ENCODE measurements at places on chromosomes 16 and 17.
A peak's percentile ranks its signal among the peaks of the same experiment; 100 is the strongest.

DNA sequence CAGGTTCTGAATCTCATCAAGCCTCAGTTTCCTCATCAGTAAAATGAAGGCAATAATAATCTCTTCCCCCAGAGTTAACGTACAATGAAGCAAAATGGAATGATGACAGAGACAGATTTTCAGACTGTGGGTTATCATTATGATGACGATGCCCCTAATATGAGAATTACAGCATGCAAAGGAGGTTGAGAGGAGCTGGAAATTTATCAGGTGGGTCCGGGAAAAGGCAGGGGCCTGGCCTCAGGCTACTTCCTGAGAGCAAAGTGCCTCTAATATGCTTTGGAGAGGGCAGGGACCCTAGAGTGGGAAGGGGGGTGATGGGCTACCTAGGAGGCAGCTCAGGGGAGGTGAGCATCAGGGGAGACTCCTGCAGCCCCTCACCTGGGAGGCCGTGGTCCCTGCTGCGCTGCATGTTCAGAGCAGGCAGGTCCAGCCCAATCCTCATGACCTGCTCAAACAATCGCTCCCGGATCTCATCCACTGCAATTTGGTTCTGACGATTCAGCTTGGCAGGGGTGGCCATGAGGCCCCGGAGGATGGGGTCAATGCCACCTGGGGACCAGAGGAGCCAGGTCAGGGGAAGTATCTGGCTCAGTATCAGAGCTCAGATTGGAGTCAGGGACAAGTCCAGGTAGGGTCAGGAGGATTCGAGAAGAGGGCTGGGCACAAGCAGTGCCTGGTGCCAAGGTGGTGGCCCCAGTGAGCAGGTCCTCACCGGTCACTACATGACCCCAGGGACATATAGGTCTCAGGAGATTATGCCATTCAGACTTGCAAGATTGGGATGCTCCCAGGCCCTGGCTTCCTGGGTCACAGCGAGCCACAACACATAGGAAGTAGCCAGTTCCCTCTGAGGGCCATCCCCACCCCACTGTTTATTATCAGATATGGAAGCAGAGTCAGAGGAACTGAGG lies 8.1 kb downstream of the MPO start:
- DNase-seq, result no peak

DNA sequence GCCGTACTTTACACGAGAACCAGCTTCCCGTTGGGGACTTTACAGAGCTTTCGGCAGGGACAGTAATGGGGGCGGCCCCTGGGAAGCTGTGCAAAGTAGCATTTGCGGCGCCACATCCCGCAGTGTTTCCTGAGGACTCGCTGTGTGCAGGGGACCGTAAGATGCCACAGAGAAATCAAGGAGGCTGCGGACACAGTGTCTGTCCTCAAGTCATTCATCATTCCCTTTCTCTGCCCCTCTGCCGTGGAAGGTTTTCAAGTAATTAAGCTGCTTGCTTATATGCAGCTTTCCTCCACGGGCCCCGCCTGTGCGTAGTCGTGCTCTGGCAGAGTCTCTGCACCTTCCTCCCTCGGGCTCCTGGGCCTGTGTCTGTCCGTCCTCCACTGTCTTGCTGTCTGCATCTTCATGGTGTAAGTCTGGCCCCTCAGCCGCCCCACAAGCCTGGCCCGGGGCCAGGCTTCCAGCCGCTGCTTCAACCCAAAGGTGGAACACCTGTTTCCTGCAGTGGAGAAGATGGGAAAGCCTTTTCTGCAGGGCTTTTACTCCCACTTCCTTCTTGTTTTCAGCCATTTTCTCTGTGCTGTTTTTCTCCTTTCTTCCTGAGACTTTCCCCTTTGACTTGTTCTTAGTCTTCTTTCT lies 216.9 kb upstream of the CHMP6 start:
- DNase-seq, result no peak

DNA sequence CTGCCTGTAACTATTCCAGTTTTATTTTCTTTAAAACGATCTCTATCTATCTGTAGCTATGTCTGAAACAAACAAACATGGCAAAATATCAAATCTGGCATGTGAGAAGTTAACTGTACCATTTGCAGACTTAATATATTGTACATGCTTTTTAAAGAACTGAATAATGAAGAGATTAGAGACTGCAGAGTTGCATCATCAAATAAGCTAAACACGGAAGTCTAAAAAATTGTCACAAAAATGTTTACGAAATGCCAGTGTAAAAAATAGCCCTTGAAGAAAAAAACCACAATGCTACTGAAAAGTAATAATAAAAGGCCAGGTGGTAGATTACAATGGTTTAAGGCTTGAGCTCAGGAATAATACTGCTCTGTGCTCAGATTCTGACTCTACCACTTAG lies 43.1 kb downstream of the HS3ST3A1 start:
- DNase-seq, result no peak

GRCh38 chr16:28003923-28004322 lies 59.6 kb downstream of the GSG1L start:
- DNase-seq, result no peak

DNA sequence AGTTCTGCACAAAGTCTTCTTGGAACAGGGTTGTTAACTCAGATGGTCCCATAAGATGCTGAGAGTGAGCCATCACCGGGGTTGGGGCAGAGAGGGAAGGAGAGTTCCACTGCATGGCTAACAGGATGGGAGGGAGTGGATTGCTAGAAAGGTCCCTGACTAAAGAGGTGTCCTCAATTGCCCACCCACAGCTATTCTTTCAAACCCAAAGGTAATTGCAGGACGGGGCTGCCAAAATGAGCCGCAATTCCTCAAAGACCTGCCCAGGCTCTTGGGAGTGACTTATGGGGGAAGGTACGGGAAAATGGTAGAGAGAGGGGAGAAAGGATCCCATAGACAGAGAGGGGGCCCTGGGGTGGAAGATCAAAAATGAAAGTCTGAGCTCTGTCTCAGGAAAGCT lies 60.4 kb downstream of the DYNLRB2 start:
- DNase-seq, result no peak

- no peak for DNase-seq
Measured at GRCh38 chr16:84579936-84580335, 37.9 kb downstream of the COTL1 start.

DNA sequence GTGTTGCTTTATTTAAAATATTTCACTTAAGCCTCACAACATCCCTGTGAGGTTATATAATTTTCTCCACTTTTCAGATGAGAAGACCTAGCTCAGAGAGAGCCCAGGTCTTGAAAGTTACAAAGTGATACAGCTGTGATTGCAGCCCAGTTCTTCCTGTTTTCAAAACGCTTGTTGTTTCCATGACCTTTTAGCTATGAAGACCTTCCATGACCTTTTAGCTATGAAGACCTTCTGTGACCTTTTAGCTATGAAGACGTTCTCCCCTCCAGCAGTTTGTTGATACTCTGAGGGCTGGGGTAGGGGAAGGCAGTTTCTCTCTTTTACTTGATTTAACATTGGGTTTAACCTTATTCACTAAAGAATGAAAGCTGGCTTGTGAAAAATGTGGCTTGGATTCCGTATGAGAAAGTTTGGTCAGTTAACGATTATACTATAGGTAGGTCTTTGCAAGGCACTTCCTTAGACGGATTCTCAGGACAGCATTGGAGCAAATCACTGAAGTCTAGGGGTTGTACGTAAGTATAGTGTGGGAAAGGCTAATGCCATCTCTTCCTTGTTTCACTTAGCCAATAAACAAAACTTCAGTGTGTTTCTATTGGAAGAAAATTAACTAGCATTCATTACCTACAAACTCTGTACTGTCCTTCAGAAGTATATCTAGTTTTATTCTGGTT lies 20.7 kb downstream of the PHKB start:
- no peak for DNase-seq

- peak; percentile 68 for DNase-seq
Measured at GRCh38 chr16:14003074-14003570, 68.0 kb upstream of the MRTFB start.

DNA sequence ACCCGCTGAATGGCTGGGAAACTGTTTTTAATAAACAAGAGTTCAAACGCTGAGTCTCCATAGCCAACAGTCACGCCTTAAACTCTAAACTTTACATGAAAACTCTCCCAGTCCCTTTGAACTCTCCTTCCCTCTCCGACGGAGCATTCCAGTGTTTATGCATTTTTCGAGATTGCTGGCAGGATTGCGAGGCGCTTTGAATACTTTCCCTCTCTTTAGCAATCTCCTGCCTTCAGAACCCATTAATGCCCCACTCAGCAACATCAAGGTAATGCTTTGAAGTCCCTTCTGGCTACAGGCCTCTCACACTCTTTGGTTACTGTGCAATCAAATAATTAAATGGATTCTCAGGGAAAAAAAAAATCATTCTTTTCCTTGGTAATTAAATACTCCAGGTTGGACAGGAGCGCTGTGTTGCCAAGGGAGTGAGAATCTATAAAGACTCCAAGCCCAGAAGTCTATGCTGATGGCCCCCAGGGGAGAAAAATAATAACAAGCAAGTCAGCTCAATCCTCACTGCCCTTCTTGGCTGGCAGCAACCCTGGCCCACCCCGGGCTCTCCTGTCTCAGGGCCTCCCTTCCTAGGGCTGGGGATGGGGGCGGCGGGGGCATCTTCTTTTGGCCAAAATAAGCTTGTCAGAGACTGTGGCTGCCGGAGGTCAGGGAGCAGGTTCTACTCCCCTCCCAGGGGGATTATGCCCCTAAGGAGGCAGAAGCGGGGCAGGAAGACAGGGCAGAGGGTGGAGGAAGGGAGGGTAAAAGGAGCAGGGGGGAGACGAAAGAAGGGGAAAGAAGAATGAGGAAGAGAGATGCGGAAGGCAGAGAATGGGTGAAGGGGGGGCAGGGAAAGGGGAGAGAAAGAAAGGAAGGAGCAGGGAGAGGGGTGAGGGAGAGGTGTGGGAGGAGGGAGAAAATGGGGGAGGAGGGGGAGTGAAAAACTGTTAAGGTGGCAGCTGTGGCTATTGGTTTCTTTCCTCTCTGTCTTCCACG lies 45.2 kb downstream of the AXIN2 start:
- DNase-seq, result no peak

DNA sequence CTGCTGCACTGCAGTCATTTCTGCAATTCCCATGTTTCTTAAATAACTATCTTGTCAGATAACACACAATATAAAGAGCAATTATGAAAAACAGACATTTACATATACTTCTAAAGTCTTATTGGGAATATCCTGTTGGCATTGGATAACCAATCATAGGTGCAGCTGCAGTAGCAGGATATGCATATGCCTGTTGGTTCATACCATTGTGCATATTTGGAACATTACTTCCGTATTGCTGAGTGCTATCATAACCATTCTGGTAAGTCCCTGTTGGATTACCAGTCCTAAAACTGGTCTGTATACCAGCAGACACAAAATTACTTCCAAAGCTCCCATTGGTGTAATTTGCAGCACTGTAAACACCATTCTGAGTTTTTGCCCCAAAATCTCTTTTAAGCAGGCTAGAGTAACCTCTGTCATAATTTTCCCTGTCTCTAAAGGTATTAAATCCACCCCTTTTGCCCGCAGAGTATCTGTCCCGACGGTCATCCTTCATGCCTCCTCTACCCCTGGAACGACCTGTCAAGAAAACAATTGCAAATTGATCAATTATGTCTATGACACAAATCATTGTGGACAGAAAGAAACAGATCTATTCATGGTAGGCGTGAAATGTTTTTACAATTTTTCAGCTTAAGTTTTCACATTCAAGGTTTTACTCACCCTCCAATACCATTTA lies 3.1 kb upstream of the POLG2 start:
- no peak for DNase-seq

DNA sequence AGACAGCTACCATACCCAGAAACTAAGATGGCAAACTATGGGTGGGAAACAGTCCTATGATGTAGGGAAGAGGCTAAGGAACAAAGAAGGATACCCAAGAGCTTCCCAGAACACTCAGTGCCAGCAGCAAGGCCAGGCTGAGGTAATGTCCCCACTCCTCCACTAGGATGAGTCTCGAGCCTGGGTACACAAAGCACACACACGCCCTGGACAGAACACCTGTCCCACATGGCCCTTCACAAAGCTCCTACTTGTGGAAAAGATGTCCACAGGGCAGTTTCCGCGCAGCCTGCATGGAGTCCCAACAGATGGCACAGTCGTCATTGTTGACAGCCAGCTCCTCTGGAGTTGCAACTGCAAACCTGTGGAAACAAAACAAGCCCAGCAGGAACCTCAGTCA lies 23.9 kb downstream of the AMFR start:
- DNase-seq, result no peak

DNA sequence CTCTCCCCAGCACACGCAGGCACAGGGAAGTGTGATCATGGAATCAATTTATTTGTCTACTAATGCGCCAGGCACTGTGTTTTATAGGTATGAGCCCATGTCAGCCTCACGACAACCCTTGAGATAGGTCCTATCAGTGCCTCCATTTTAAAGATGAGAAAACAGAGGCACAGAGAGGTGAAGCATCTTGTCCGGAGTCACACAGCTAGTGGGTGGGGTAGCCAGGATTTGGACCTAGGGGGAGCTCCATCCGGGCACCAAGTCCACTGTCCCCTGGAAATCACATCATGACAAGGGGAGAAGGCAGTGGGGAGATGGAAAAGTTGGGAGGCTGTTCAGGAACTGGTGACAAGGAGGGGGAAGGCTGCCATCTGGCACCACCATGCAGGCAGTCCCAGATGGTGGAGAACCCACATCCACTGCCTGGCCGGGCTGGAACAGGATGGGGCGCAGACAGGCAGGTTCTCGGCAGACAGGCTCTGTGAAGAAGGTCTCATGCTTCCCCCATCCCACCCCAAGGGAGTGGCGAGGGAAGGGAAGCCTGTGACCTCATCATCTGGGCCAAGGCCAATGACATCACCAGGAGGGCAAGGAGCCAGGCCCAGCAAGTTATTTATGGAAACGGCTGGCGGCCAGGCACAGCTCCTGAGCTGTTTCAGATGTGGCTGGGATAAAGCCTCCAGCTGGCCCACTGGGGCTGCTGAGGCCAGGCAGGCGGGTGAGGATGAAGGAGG lies 126.0 kb upstream of the SDK2 start:
- no peak for DNase-seq

GRCh38 chr16:30984669-30985400 lies at the start of gene HSD3B7:
Gene HSD3B7, plus strand, starts transcription at chr16:30985207. Its CDS starts 452 bp downstream, at chr16:30985659.
- peak; percentile 75 for DNase-seq

GRCh38 chr16:29891525-29892457 lies 7.6 kb downstream of the SEZ6L2 start:
- peak; percentile 55 for DNase-seq

GRCh38 chr16:15856901-15857698 lies at the start of gene MYH11:
Gene MYH11, minus strand, starts transcription at chr16:15857028. Its CDS starts 18,776 bp downstream, at chr16:15838252.
- peak; percentile 25 for DNase-seq

- no peak for DNase-seq
Measured at GRCh38 chr16:89712274-89712781, 8.4 kb downstream of the VPS9D1 start.

DNA sequence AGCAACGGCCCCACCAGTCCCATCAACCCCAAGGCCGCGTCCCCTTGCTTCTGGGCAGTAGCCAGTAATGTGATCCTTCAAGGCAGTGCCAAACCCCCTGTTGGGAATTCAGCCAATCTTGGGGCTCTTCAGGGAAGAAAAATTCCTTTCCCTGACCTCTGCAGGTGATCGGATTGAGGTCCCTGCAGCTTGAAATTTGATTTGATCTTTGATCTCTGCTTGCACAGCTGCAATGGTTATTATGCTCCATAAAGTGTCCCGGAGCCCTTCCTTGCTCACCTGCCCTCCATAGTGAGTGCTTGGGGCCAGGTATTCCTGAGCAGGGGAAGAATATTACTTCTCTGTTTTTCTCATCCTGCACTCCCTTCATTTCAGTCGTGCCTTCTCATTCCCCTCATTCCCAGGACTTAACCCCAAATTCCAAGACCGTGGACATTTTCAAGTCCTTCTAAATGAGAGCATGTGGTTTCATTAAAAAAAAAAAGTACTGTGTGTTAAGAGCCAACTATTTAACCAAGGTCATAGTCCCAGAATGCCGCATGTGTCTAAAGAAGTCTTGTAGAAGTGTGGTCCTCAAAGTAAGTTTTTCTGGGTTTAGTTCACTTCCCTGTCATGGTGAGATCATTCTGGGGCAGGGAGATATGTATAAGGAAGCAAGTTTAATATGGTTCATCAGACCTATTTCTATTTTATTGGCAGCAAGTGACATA lies 56.3 kb downstream of the SOX9 start:
- DNase-seq, result no peak

GRCh38 chr17:51805765-51806164 lies 352.7 kb downstream of the CA10 start:
- no peak for DNase-seq
